Kidney (tissue), 22 donors: ENCODE measurements at places on chromosomes 7 and 10.
A peak's percentile ranks its signal among the peaks of the same experiment; 100 is the strongest.

DNA sequence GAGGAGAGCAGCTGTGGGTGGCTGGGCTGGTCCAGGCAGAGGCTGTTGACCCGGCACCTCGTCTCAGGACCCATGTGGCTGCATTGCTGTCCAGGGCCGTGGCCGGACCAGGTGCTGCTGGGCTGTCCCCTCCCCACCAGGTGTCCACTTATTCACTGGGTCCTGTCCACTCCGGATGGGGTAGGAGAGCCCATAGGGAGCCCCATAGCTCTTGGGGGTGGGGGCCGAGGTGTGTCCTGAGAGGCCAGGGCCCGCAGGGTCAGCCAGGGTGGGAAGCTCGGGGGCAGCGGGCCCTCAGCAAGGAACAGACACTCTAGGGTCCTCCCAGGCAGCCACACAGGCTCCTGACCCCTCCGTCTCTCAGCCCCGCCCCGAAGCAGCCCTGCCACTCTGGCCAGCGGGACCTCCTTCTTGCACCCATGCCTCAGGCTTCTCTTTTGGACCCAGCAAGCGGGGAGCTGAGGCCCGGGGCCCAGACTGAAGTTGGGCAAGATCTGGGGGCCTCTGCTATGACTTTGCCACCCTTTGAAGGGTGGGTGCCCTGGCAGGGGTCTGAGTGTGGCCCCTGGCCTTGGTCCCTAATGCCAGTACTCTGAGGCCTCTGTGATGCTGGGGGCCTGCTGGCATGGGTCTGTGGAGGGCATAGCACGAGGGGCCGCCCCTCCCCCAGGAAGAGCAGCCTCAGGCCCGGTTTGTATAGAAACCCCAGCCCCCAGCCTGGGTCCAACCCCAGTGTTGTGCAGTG, 86.4 kb downstream of the NKX6-2 start:
- peak; percentile 69 for DNase-seq

GRCh38 chr10:58064714-58065528, 202.8 kb downstream of the IPMK start:
- peak; percentile 59 for DNase-seq

GRCh38 chr10:6398399-6398798, 181.7 kb downstream of the PRKCQ start:
- no peak for DNase-seq

GRCh38 chr10:25206693-25207414, 32.1 kb downstream of the GPR158 start:
- DNase-seq = no peak

DNA sequence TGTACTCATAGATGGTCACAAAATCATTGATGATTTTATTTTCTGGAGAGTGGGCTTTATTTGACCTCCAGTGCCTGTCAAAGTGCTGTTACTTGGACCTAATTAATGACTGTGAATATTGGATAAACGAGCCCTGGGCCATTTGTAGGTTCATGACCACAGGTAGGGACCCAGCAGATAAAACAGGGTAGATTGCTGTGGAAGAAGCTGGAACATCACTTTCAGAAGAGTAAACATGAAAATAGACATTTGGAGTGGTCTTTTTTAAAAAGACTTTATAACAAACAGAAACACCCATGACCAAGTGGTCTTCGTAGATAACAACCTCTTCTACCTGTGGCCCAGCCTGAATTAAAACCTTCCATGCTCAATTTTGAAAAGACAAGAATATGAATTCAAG, 472.8 kb upstream of the MKI67 start:
- DNase-seq = no peak

DNA sequence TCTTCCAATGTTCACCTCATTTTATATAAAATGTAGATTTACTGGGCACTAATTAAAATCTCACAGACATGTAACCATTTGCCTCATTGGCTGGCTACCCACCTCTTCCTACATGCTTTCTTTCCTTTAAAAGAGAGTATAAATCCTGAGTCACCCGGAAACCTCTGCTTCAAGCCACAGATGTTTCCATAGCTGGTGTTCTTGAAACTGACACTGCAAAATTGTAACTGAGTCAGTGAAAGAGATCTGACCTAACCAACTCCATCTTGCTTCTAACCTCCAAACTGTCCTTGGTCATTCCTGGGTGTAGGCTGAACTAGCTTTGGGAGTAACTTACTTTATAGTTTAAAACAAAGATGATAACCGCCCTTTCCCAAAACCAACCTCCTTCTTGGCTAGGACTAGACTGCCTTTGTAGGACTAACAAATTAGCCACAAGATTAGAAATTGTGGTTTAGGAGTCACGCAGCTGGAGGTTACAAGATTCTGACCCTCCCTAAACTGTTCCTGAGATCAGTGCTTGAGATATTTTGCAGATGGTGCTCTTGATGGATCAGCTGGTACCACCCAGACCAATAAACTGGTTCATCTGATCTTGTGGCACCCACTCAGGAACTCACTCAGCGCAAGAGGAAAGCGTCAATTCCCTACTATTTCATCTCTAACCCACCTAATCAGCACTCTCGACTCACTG, 33.5 kb downstream of the SVOPL start:
- DNase-seq = no peak

- no peak for DNase-seq
These were observed 14.8 kb downstream of the RBM17 start for GRCh38 chr10:6103591-6103990.

DNA sequence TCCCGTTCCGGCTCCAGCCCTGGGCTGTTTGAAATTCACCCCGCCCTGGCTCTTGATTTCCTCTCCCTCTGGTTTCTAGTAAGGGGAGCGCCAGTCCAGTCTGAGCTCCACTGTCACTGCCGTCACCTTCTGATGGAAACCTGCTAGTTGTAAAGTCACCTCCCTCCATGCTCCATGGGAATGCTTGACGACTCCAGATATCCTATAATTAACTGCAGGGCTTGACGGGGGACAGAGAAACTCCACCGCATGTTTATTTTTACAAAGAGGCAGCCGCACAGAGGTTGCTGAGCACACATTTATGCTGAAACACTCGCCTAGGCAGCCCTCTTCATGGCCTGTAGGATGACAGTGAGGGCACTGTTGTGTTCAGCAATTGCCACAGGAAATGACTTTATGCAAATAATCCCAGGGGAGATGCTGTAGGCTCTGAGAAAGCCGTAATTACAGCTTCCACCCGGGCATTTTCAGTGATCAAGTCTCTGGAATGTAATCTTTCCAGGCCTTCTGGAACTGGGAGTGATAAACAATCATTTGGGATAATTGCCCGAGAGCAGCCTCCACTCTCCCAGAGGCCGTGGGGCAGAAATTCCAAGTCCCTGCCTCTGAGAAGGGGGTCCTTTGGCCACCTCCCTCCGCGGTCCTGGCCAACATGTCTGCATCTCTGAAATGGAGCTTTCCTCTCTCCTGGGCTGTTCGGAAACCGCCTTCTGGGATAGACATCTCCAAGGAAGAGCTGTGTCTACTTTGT, 300.5 kb downstream of the KLF6 start:
- DNase-seq = no peak

GRCh38 chr10:117535298-117536071, 7.1 kb upstream of the EMX2 start:
- peak; percentile 72 for DNase-seq

- no peak for DNase-seq
These were observed 24.2 kb downstream of the CFAP69 start for GRCh38 chr7:90269163-90269562.

GRCh38 chr10:78752221-78752620, 316.5 kb upstream of the ZMIZ1 start:
- no peak for DNase-seq

DNA sequence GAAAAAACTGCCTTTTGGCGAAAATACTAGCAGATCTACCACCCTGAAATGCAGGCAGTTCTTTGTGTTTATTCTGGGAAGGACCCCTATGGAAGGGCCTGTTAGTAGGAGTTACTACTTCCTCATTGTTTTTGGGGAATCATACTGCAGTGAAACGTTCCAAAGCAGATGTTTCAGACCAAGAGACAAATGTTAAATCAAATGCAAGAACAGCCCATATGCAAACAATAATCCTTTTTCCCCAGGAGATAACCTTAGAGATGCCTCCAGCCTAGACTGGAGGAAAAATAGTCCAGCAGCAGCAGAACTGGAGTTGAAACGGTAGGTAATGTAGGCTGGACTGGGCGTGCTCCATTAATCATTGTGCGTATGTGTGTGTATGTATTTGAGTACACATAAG, 65.9 kb upstream of the VWDE start:
- DNase-seq = no peak

DNA sequence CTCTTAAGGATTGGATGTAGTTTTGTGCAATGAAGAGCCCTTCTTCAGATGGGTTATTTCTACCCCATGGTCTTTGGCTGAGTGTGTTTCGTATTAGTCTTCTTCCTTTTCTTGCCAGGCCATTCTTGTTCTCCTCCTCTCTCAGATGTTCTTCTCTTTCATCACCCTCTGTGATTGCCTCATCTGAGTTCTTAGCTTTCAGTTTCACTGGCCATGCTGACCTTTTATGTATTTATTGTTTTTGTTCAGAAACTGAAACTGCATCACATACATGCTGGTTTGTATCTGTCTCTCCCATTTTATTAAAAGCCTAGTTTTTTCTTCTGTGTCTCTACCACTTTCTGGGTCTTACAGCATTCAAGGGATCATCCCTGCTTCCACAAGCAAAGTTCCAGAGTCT, 21.7 kb upstream of the PCGF5 start:
- no peak for DNase-seq

DNA sequence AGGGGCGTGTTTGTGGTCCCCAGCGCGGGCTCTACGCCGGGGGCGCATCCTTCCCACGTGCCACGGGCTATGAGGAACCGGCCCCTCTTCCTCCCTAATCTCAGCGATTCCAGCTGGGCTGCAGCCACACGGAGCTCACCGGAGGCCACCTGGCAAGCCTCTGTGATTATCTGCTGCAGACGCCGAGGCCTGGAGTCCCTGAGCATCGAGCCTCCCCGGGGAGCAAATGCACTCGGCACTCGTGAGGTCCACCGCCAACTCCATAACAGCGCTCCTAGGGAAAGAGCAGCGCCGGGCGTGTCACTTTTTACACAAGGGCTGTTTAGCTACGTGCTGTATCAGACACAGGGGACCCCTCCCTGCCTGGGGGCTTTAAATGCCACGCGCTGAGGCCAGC, 101.2 kb downstream of the DYNC2I1 start:
- DNase-seq = peak; percentile 44

DNA sequence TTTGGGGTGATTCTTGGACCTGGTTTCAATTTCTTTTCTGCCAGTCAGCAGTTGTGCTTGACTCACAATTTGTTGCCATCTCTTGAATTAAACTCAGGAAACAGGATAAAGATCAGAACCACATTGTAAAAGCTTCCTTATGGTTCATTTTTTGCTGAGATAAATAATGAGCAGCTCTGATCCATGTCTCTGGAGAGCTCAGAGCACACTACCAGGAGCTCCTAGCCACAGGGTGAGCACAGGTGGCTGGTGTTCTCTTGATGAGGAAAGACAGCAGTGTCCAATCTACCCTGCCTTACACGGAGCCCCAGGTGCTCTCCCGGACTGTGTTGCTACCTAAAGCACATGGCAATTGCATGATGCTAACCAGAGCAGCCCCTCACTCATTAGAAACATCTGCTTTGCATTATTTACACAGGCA, 17.2 kb upstream of the FAM170B start:
- no peak for DNase-seq

DNA sequence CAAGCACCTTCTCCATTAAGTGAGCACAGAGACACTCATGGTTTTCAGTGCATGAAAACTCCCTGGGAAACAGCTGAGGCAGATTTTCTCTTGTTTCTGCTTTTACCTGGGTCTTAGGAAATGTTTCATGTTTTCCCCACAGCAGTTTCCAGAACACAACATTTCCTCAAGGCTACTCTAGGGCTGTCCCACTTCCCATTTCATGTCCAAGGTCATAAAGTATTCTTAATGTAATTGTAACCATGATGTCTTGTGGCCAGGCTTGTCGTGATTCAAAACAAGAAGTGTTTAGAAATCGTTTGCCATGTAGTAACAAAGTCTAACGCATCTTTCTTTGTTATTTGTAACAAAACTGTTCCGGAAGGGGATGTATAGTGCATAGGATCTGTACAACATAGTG, 83.8 kb upstream of the NRP1 start:
- DNase-seq = no peak

- no peak for DNase-seq
These were observed 47.1 kb upstream of the PDSS1 start for GRCh38 chr10:26650406-26650805.

DNA sequence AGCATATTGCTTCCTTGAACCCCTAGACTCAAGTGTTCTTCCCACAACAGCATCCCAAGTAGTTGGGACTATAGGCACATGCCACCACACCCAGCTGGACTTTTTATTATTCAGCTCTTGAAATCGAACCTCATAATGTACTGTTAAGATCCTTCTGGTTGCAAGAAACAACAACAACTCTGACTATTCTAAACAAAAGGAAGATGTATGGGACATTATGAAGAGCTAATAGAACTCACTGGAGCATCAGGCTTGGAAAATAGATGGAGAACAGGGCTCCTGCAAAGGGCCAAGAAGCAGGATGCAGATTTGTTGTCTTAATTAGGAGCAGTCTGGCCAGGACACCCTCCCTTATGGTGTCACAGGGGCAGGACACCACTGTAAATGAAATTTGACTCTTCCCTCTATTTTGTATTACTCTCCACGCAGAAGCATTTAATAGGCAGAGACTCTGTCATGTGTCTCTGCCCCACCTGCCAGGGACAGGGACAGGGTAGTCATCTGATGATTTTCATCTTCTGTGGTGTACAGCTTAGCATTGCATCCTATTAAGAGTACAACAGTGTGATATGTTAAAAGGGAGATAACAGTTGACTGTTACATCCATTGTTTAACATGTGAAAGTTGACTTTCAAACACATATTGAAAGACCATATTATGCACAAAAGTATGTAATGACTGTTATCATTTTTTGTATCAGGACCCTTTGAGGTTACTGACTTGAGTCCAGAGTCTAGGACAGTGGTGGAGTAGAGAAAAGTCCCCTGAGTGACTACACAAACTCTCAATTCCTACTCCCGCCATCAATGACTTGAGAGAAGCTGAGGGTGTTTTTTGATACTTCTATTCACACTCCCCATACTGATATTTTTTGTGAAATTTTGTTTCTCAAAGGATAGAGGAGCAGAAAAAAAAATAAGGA, 157.3 kb downstream of the LRRC4 start:
- no peak for DNase-seq

DNA sequence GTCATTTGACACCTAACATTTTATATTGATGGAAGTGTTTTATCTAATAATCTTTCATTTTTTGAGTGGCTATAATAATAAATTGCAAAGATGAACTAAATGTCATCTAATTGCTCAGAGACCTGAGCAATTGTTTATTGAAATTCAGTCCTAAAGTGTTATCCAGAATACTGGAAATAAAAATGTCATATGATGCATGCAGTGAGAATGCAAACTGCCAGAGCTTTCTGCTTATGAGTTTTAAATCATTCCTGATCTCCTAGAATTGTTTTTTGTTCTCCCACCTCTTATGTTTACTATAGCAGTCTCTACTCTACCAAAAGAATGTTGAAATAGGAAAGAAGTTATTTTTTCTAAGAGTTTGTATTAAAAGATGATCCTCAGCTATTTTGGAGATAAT, 116.7 kb downstream of the FOXP2 start:
- no peak for DNase-seq

- no peak for DNase-seq
These were observed 417.6 kb downstream of the SORCS1 start for GRCh38 chr10:106746868-106747267.

- DNase-seq = no peak
These were observed 22.7 kb upstream of the EEPD1 start for GRCh38 chr7:36130236-36130945.

- DNase-seq = no peak
These were observed 168.7 kb upstream of the LYZL1 start for GRCh38 chr10:29120216-29120615.

GRCh38 chr10:121339114-121339513, 259.1 kb downstream of the FGFR2 start:
- DNase-seq = no peak
